ENCODE measurements at places on chromosomes 7 and 10.

- H3K4me3 ChIP-seq = no peak overlapping the region
- no peak for DNase-seq
- H3K4me1 ChIP-seq = no peaks in the 10 kb centered on the region
- no peaks in the 10 kb centered on the region for H3K36me3 ChIP-seq
- no peak overlapping the region for H3K27ac ChIP-seq
- H3K27me3 ChIP-seq = no peaks in the 10 kb centered on the region
These were observed 654.7 kb upstream of the ZWINT start for GRCh38 chr10:57015595-57016318.

GRCh38 chr7:66429498-66430163, 199.1 kb upstream of the KCTD7 start:
- peaks cover 4% of the 10 kb centered on the region for H3K36me3 ChIP-seq
- DNase-seq = no peak
- H3K4me3 ChIP-seq = no peak overlapping the region

DNA sequence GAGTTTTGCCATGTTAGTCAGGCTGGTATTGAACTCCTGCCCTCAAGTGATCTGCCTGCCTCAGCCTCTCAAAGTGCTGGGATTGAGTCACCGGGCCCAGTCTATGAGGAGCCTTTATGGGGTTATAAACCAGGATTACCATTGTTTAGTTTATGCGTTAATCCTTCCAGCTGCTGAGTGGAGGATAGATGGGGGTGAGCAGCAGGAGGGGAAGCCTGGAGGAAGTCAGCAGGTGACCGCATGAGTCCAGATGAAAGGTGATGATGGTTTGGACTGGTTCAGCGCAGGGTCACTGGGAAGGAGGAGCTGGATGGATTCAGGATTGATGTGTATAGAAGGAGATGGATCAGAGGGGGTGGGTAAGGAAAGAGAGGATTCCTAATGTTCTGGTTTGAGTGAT, 197.1 kb downstream of the ADAM12 start:
- H3K27ac ChIP-seq = no peak overlapping the region
- DNase-seq = no peak
- H3K4me1 ChIP-seq = no peaks in the 10 kb centered on the region
- no peaks in the 10 kb centered on the region for H3K36me3 ChIP-seq

DNA sequence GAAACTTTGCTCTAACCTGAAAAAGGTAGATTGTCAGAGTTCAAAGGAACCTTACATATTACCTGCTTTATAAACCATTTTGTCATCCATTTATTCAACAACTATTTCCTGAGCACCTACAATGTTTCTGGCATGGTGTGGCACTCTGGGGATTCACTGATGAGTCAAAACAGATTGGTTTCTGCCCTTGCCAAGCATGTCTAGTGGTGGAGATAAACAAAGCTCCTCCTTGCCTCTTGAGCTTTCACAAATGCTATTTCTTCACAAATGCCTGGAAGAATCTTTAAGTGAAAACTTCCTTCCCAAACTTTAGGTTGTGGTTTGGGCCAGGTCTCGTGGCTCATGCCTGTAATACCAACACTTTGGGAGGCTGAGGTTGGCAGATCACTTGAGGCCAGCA, 85.1 kb upstream of the RELN start:
- H3K4me1 ChIP-seq = no peaks in the 10 kb centered on the region
- H3K27ac ChIP-seq = no peak overlapping the region
- H3K36me3 ChIP-seq = no peaks in the 10 kb centered on the region
- no peak for DNase-seq

- no peaks in the 10 kb centered on the region for H3K36me3 ChIP-seq
- H3K27me3 ChIP-seq = peaks cover 2% of the 10 kb centered on the region
- H3K4me1 ChIP-seq = peaks cover 31% of the 10 kb centered on the region
- H3K27ac ChIP-seq = peak overlapping the region; percentile 98
- peak overlapping the region; percentile 85 for H3K4me3 ChIP-seq
These were observed 1.1 kb downstream of the CCDC126 start for GRCh38 chr7:23598296-23598695.

DNA sequence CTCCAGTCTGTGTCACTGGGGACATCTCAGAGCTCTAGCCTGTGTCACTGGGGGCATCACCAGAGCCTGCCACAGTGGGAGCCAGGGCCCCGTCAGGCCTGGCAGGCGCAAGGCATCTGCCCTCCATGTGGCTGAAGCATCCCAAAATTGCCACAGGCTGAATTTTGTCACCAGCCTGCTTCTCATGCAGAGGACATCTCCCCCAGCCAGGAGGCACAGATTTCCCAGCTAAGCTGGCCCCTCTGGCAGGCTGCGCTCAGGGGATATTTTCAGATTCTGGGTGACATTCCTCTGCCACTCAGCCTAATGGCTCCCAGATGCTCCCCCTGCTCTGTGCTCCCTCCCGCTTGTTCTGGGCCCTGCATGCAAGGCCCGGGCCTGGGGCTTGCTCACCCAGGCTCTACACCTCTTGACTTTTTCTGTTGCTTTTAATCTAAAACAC, 64.6 kb downstream of the COL13A1 start:
- no peaks in the 10 kb centered on the region for H3K27me3 ChIP-seq
- peaks cover 24% of the 10 kb centered on the region for H3K4me1 ChIP-seq
- DNase-seq = no peak

DNA sequence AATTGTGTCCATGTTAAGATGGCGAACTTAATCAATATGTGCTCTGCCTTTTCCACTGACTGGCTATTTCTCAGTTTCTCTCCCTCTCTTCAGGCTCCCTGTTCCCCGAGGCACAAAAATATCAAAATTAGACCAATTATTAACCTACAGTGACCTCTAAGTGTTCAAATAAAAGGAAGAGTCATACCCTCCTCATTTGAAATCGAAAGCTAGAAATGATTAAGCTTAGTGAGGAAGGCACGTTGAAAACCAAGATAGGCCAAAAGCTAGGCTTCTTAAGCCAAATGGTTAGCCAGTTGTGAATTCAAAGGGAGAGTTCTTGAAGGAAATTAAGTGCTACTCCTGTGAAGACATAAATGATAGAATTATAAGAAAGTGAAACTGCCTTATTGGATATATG, 81.1 kb upstream of the MBL2 start:
- H3K27me3 ChIP-seq = no peaks in the 10 kb centered on the region
- H3K36me3 ChIP-seq = no peaks in the 10 kb centered on the region
- no peak for DNase-seq

DNA sequence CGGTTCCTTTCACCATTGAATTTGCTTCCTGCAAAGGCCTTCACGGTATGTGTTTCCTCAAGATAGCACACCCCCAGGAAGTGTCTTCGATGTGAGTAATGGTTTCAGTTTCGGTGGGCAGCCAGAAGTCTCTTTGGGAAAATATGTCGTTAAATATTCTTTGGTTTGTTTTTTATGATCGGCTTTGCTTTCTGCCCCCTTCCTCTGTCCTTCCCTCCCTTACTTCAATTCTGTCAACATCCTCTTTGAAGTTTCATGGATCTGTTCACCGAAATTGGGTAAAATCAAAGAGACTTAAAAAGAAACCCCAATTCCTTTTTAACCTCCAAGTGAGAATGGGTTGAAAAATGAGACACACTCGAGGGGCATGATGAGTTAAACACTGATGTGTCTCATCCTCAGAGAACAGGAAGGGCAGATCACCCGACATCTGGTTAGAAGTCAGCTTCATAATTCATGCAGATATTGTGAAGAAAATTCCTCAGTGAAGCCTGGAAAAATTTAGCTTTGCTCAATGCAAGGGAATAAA, 170.8 kb upstream of the HABP2 start:
- H3K36me3 ChIP-seq = no peaks in the 10 kb centered on the region
- H3K27ac ChIP-seq = peak overlapping the region; percentile 71
- H3K27me3 ChIP-seq = no peaks in the 10 kb centered on the region
- H3K4me3 ChIP-seq = peak overlapping the region; percentile 34
- DNase-seq = no peak

DNA sequence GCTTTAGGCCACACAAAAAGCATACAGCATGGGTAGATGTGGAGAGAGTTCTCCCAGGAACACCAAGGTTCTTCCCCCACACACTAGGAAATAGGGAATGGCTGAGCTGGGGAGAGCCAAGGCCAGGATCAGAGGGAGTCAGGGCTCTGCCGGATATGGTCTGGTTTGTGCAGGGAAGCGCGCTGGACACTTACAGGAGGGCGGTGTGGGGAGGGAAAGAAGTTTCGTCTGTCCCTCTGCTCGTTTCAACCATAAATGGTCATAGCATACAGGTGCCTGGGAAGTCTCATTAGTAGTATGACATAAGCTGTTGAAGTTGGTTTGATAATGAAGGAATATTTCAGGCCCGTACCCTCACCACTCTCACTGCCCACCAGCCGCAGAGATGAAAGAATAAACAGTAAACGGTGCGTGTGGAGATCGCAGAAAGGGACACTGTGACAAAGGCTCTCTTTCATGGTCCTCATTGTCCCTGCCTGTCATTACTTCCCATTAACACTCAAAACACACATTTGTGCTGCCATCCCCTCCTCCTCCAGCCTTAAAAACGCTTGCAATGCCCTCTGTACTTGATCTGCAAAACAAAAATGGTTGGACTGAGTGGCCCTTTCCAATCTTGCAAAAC, 207.2 kb downstream of the CELF2 start:
- no peak overlapping the region for H3K4me3 ChIP-seq
- no peak overlapping the region for H3K27ac ChIP-seq
- no peaks in the 10 kb centered on the region for H3K27me3 ChIP-seq
- H3K36me3 ChIP-seq = peaks cover 7% of the 10 kb centered on the region
- H3K4me1 ChIP-seq = peaks cover 7% of the 10 kb centered on the region

DNA sequence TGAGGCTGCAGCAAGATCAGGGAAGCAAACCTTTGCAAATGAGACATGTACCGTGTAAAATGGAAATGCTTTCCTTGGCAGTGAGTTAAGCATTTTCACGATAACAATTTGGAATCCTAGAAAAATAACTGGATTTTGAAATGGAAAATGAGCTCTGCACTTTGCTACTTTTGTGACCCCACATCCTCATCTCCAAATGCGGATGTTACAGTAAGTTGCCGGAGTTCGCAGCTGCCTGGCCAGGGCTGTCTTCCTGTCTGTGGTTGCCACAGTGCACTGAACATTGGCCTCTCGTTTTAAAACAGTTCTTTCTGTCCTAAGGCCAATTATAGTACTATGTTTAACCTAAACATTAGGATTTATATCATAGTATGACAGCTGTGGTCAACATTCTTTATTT, 136.2 kb upstream of the FZD8 start:
- H3K4me3 ChIP-seq = no peak overlapping the region
- no peaks in the 10 kb centered on the region for H3K4me1 ChIP-seq

- no peaks in the 10 kb centered on the region for H3K27me3 ChIP-seq
- peaks cover 9% of the 10 kb centered on the region for H3K4me1 ChIP-seq
- H3K4me3 ChIP-seq = no peak overlapping the region
- DNase-seq = no peak
- no peak overlapping the region for H3K27ac ChIP-seq
- no peaks in the 10 kb centered on the region for H3K36me3 ChIP-seq
These were observed 5.7 kb downstream of the LRRC20 start for GRCh38 chr10:70376436-70377378.

- peaks cover 17% of the 10 kb centered on the region for H3K4me1 ChIP-seq
- no peak overlapping the region for H3K27ac ChIP-seq
- DNase-seq = no peak
- no peak overlapping the region for H3K4me3 ChIP-seq
- no peaks in the 10 kb centered on the region for H3K36me3 ChIP-seq
- H3K27me3 ChIP-seq = no peaks in the 10 kb centered on the region
These were observed 42.7 kb downstream of the PLAU start for GRCh38 chr10:73953665-73954064.

Data from tibial artery (tissue), 4 donors.